ENCODE measurements at places on chromosomes 13 and 19. TPM values are rescaled to one million over a fixed set of nuclear protein-coding genes. Genes with fewer than 3 reads are reported as not detected.

- no peak for DNase-seq
Observed at GRCh38 chr13:60080850-60081249, 82.9 kb downstream of the DIAPH3 start.

GRCh38 chr13:40518481-40518882, 148.0 kb downstream of the FOXO1 start:
- DNase-seq = no peak

DNA sequence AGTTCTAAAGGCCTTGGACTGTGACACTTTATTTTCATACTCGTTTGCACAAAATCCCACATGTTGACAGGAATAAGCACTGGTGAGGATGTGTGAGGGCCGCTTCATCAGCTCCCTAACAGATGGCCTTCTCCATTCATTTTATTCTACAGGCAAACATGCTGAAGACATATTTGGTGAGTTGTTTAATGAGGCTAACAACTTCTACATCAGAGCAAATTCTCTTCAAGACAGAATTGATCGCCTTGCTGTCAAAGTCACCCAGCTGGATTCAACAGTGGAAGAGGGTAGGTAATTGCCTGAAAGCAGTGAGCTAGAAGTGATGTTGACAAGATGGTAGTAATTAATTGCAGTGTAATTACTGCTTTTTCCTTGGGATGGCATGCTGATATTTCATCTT, 95.7 kb downstream of the GPR12 start:
- DNase-seq = no peak

- DNase-seq = no peak
Observed at GRCh38 chr19:54099190-54099902, 1.3 kb downstream of the OSCAR start.

- no peak for DNase-seq
Observed at GRCh38 chr19:29517946-29518345, 7.8 kb upstream of the VSTM2B start.

- DNase-seq = no peak
Observed at GRCh38 chr13:113729187-113730019, 29.6 kb upstream of the TMEM255B start.

DNA sequence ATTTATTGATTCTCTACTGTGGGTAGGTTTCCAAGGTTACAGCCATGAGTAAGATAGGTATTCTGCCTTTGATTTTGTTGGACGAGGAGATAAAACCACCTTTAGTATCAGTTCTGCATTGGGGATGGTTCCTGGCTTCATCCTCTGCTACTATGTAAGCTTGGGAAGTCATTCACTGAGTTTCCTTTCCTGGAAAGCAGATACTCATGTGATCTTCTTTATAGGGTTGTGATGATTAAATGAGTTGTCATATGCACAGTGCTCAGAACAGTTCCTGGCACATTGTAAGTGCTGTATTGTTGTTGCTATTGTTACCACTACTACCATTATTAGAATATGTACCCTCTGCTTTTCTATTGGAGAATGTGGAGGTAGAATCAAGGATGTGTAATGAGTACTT, 13.1 kb upstream of the WTIP start:
- DNase-seq = no peak

GRCh38 chr13:33860526-33860925, 42.6 kb downstream of the RFC3 start:
- DNase-seq = no peak

- no peak for DNase-seq
Observed at GRCh38 chr19:4482721-4483364, 10.7 kb downstream of the HDGFL2 start.

GRCh38 chr13:42110410-42111155, 62.1 kb downstream of the DGKH start:
- peak; percentile 78 for DNase-seq

DNA sequence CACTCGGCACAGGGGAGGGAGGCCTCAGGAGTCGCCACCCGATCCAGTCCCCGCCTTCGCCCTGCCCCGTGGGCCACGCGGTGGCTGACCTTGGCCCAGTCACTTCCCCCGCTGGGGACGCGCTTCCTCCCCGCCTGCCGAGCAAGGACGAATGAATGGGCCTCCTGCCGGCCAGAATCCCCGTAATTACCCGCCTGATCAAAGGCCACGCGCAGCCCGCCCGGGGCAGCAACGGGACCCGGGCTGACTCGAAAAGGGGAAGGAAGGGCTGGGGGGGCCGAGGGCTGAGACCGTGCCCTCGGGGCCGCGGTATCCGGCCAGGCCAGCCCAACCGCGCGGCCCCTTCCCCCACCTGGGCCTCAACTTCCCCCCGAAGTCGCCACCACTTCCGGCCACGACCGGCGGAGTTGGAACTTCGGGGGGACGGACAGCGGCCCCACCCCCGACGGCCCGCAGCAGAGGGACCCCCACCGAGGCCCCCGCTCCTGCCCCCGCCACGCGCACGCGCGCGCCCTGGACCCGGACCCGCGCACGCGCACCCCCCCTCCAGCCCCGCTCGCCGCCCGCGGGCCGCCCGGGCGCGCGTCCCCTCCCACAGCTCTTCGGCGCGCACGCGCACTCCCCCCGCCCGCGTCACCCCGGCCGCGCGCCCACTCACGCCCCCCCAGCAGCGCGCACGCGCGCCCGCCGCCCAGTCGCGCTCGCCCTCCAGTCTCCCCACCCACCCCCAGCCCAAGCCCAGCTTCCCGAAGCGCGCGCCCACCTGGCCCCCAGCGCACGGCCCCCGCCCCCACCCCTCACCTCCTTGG, 520 bp downstream of the ZNF787 start:
- peak; percentile 77 for DNase-seq

DNA sequence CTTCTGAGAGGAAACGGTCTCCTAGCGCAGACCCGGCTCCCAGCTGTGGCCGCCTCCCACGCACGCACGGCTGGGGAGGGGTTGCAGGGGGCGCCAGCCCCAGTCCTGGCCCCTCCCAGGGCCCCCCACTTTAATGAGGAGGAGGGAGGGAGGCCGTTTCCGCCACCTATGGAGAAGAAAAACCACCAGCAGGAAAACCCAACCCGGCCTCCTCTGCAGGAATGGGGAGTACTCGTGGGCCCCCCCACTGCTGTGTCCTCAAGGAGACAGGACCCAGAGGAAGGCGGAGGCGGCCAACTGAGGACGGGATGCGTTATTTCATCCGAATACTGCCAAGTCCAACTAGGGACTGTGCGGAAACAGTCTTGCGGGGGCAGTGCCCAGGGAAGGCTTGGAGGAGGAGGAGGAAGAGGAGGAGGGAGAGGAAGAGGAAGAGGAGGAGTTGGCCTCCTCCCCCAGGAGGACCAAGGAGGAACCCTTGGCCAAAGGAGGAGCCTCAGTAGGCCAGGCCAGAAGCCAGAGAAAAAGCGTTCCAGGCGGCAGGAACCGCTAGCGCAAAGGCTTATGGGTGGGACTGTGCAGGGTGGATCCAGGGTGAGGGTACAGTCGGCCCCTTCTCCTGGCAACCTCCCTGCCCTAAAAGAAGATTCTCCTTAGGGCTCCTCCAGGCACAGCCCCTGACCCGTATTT, 3.9 kb upstream of the SSBP4 start:
- DNase-seq = no peak

GRCh38 chr19:53824134-53824611, at the start of gene NLRP12:
Gene NLRP12 (minus strand): TSS chr19:53824314. CDS start chr19:53824174, 140 bp downstream.
- no peak for DNase-seq

DNA sequence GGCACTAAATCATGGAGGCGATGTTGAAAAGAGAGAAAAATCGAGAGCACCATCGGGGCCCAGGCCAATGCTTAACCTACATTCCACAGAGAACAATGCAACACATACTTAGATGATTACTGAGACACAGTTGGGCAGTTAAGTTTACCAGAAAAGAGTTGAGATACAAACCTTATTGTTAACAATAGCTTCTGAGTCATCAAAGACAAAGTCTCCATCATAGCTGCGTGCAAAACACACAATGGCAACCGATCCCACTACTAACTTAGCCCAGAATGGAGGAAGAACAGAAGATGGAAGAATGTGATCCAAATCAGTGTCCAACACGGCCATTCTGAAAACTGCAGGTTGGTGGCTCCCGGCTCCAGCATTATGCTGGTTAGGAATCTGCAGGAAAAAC, 6.2 kb downstream of the TMTC4 start:
- DNase-seq = no peak

DNA sequence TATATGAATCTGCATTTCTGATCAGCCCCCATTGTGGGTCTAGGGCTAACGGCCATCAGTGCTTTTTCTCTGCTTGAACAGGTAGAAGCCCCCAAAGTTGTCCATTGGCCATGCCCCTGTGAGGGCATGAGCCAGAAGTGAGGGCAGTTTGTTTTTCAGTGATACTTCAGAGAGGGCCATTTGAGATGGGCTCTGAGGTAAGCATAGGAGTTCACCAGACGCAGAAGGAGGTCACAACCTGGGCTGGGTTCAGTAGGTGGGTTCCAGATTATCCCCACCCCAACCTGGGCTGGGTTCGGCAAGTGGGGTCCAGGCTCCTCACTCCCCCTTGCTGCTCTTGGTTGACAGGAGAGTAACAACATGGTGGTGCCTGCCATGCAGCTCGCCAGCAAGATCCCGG, 33.4 kb downstream of the MAU2 start:
- DNase-seq = no peak

DNA sequence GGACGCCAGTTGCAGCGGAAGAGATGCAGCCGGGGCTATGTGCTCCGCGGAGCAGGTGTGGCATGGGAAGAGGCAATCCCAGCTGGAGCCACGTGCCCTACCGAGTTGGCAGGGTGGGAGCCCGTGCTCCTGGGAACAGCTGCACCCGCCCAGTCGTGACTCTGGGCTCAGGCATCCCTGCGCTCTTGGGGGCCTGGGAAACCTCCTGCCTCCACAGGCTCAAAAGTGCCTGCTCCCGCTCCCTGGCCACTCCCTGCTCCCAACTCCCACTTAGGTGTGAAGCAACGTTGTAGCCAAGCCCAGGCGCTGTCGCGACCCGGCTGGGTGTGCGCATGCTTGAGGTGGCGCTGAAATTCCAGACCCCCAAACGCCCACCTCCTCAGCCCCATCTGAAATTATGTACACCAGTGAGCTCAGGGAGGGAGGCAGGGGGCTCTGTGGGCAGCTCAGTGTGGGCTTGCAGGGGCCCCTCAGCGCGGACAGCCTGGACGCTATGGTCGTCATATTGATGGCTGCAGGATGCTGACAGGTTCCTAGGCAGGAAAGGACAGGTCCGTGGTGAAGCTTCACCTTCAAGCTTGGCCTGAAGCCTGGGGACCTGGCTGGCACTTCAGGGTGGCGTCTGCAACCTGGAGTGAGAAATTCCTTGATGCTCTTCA, 429.9 kb downstream of the SLITRK1 start:
- no peak for DNase-seq

GRCh38 chr13:27131906-27132305, 39.7 kb downstream of the USP12 start:
- no peak for DNase-seq

DNA sequence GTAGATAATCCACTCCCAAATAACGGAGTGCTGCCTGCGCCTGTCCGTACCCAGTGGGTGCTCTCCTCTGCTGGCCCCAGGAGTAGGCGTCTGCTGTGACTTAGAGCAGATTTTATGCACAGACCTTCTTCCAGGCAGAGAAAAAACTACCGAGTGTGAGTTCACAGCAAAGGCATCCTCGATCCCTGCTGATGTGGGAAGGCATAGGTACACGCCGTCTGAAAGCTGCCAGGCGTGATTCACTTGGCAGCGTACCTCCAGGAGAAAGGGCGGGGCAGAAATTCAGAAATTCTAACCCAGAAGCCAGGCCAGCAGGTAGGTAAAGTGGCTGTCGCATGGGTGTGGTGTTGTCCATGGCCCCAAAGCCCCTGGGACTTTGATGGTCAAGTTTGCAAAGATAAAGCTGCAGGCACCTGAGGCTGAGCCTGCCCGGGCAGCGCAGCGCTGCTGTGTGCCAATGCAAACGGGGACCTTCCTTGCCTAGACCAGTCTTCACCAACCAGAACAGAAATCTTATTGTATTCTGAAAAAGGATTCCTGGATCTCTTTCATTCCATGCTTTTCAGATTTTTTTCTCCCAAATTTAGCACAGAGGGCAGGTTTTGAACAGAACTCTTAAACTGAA, 36.3 kb downstream of the COL4A2 start:
- DNase-seq = no peak

DNA sequence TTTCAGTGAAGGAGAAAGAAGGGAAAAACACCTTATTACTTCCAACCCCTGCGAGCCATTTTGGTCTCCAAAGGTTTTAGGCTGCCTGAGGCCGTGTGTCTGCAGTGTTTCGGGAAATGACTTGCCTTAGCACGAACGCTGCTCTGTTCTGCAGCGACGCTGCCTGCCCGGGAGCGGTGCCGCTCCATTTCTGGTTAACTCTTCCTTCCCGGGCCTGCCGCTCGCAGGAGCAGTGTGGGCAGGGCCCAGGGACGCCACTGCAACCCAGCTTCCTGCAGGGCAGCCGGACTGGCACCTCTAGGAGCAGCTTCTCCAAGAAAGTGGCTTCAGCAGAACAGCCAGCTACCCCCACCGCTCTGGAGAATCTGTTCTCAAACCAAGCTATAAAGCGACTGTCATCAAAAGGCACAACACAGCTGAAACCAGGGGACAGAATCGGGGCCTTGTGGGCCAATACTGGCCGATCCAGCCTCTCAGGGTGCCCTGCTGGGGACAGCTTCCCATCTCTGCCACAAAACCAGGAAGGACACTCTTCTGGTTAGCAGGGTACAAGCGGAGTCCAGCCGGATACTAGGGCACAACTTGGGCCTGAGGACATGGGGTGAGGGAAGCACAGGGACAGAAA, 72.2 kb downstream of the KCTD15 start:
- peak; percentile 6 for DNase-seq

- no peak for DNase-seq
Observed at GRCh38 chr19:19427944-19428343, 22.5 kb downstream of the GATAD2A start.

DNA sequence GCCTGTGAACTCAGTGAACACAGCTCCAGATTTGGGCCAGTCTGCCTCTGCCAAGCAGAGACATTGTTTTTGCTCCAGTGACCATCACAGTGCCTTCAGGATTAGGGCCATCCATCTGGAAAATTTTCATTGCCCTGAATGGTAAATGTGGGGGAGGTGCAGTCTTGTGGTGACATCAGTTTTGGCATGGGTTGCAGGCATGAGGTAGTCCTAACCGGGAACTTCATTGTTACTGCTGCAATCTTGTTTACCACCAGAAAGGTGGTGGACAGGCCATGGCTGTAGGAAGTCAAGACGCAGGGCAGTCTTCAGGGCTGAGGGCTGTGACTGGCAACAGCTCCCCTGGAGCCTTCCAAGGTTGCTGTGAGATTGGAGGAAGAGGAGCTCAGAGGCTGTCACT, 55.2 kb downstream of the SPATA13 start:
- no peak for DNase-seq

Gene NCAN
- total RNA-seq = 0.03 TPM

Gene STOML3
- total RNA-seq = not detected

Gene PRDX2
- total RNA-seq = 94.3 TPM

Gene CAPN12
- 0.14 TPM for total RNA-seq

Gene ZNF324B
- total RNA-seq = 19.1 TPM

Gene CBARP
- total RNA-seq = 3.2 TPM

Gene CADM4
- 1.5 TPM for total RNA-seq

Gene LENG9
- total RNA-seq = 6.5 TPM

Gene DACH1
- total RNA-seq = 0.07 TPM

Gene ACER1
- not detected for total RNA-seq

Gene SIGLEC10
- not detected for total RNA-seq
